Body of pancreas (tissue), 4 donors: ENCODE measurements at places on chromosomes 11 and 22. TPM values are rescaled to one million over a fixed set of nuclear protein-coding genes. Genes with fewer than 3 reads are reported as not detected.

- no peak for DNase-seq
Measured at GRCh38 chr11:11505190-11505589, 116.6 kb downstream of the GALNT18 start.

Gene TRIM48
- not detected for total RNA-seq

- peak; percentile 71 for DNase-seq
Measured at GRCh38 chr11:19777039-19777376, 64.4 kb downstream of the NAV2 start.

GRCh38 chr11:35398881-35399280, 20.5 kb downstream of the SLC1A2 start:
- DNase-seq: no peak

Gene EIF3D
- 136 TPM for total RNA-seq

GRCh38 chr22:34975721-34976120, 90.2 kb upstream of the ISX start:
- DNase-seq: no peak

Gene ZBTB16
- total RNA-seq: 96.5 TPM

DNA sequence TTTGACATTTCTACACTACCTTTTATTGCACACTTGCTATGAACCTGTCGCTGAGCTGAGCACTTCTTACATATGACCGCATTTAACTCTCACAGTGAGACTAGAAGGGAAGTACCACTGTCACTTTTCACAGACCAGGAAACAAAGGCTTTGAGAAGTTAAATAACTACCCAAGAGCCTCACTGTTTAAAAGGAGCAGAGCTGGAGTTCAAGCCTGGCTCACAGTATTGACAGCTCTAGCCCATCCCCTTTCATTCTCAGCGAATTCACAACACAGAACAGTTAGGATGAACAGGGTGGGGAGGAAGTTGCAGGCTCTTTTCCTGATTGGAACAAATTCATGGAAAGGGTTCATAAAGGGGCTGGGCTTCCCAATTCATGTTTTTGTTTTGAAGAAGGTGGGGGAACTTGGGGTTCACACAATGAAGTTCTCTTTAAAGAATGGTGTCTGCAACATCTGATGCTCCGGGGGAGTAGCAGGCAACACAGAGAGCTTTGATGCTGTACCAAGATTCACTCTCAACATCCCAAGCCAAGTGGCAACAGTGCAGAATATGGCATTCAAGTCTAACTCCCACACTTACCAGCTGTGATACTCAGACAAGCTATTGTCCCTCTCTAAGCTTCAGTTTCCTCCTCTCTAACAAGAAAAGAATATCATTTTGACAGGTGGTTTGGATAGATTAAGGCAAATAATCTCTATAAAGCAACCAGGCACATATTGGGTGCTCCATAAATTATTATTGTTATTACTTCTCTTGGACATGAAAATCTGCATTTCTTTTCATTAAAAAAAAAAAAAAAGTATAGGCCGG, 17.2 kb downstream of the SCGB1A1 start:
- no peak for DNase-seq

GRCh38 chr22:29344137-29344536, 28.6 kb upstream of the RASL10A start:
- peak; percentile 85 for DNase-seq

Gene KIRREL3
- total RNA-seq: 0.26 TPM

- peak; percentile 79 for DNase-seq
Measured at GRCh38 chr11:16981651-16982194, 32.5 kb downstream of the PLEKHA7 start.

Gene TRIM6
- total RNA-seq: 2.1 TPM

DNA sequence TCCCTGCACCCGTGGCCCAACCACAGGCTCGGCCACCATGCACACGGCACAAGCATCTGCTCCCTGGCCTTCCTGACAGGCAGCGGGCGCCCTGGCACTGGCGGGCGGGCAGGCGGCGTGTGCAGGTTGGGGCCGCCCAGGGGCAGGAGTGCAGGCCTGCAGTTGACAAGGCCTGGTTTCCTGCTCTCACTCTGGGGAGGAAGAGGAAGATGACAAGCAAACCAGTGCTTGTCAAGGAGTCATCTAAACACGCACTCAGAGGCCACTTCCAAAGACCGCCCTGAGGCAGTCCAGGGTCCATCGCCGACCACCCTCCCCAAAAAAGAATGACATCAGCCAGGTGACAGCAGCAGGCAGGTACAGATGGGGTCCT, 65.3 kb upstream of the LINC01488 start:
- DNase-seq: no peak

GRCh38 chr11:31005202-31005601, 364.3 kb downstream of the DCDC1 start:
- DNase-seq: no peak

- no peak for DNase-seq
Measured at GRCh38 chr11:102849311-102849710, 5.9 kb upstream of the MMP3 start.

GRCh38 chr11:128180441-128181087, 406.8 kb downstream of the ETS1 start:
- DNase-seq: no peak

Gene MRGPRE
- not detected for total RNA-seq

DNA sequence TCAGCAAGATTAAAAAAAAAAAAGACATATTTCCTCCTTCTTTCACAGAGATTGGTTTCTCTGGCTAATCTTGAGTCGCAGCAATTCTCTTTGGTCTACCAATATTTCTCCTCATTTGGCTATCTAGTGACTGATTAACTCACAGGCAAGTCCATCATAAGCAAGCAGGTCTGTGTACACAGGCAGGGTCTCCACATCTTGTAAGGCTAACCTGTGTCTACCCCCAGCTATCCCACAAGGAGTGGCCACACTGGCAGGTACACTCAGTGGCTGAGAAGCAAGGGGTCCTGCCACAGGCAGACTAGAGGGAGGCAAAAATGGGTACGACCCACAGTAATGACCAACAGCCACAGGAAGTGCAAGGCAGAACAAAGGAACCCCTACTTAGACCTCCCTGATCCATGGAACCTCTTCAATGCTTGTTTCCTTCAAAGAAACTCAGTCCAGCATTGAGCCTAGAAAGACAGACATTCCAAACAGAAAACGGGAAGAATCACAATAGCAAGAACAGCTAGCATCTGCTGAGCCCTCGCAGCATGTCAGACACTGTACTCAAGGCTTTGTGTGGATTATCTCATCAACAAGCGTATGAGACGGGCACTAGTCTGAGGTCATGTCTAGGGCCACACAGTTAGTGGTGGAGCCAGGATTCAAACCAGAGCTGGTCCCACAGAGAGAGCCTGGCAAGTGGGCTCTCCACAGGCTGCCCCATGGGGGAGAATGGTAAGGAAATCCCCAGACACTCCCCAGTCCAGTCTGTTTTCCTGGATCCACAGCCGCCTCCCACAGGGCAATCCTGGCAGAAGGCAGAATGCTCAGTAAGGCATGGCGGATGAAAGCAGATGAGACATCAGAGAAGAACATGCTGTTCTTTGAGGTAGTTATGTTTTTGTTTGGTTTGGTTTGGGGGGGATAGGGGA, 34.3 kb downstream of the PLEKHA7 start:
- DNase-seq: no peak

- DNase-seq: no peak
Measured at GRCh38 chr11:8886322-8886721, 24.7 kb upstream of the AKIP1 start.

DNA sequence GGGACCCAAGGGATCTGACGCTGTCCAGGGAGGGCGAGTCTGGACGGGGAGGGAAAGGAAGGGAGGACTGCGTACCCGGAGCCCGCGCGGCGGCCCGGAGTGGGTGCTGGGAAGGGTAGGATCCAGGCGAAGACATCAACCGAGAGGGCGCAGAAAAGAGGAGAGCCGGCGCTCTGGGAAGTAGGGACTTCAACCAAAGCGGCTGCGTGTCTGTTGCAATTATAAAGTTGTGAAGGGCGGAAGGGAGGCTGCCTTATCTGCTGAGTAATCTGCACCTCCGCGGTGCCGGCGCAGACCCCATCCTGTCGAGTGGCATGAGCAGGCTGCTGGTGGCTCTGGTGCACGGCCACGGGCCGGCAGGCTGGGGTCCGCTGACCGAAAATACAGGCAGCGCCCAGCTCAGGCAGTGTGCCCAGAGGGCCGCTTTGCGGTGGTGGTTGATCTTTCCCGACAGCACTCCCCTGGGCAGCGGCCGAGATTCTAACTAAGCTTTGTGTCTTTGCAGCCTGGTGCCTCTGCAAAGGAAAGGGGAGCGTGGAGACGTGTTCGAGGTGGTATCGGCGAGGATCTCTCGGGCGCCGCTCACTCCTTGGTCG, 978 bp downstream of the C11orf87 start:
- DNase-seq: peak; percentile 5

DNA sequence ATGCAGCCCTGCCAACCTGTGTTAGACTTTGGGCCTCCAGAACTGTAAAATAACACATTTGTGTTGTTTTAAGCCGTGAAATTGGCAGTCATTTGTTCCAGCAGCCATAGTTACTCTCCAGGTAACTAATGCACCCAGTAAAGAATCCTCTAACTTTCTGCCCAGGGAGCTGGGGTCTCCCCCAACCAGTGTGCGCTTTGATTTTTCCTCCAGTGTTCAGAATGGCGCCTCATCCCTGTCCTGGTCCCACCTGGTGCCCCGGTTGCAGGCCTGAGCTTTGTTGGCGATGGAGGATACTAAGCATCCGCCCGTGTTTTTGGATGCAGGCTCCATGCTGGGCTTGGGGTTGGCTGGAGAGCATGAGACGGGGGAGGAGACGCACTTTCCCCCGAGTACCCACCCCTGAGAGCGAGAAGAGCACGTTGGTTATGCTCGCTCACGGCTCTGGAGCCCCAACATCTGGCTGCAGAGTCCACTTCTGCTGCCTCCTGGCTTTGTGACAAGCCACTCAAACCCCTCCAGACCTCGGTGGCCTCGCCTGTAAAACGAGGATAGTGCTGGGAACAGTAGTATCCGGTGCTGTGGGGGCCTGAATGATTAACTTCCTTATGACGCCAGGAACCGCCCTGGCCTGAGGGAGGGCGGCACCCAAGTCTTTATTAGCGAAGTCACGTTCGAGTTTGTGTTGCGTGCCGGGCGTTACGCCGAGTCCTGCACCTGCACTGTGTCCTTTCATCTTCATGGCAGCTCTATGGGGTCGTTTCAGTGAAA, 25.8 kb downstream of the MRGPRD start:
- peak; percentile 23 for DNase-seq

Gene NXPE2
- not detected for total RNA-seq

DNA sequence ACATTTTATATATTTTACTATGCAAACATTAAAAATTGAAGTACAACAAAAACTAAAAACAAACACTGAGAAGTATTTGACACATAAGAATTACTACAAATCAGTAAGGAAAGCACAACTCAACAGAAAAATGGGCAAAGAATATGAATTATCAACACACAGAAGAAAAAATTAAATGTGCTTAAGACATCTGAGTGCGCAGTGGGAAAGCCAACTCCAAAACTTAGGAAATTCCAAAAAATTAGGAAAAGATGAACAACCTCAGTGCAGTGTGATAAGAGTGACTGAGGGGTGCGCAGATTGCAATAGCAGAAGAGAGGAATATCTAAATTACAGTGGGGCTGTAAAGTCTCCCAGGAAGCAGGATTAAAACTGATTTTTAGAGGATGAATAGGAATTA, 1.9 kb upstream of the TMEM41B start:
- DNase-seq: no peak

Gene SMC1B
- total RNA-seq: not detected

DNA sequence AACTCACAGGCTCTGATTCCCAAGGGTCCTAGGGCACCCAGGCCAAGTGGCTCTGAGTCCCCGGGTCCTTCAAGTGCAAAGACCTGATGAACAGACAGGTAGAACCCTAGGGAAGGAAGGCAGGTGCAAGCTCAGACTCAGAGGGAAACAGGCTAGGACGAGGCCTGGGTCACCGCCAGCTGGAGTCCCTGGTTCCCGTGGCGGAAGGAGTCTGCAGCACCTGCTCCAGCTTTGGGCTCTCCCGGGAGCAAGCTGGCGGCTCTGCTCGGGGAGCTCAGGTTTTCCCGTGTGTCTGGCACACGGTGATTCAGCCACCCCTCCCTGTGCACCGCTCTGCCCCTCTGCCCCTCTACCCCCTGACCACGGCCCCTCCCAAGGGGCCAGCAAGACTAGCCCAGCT, 59.8 kb downstream of the WNT7B start:
- DNase-seq: peak; percentile 78

DNA sequence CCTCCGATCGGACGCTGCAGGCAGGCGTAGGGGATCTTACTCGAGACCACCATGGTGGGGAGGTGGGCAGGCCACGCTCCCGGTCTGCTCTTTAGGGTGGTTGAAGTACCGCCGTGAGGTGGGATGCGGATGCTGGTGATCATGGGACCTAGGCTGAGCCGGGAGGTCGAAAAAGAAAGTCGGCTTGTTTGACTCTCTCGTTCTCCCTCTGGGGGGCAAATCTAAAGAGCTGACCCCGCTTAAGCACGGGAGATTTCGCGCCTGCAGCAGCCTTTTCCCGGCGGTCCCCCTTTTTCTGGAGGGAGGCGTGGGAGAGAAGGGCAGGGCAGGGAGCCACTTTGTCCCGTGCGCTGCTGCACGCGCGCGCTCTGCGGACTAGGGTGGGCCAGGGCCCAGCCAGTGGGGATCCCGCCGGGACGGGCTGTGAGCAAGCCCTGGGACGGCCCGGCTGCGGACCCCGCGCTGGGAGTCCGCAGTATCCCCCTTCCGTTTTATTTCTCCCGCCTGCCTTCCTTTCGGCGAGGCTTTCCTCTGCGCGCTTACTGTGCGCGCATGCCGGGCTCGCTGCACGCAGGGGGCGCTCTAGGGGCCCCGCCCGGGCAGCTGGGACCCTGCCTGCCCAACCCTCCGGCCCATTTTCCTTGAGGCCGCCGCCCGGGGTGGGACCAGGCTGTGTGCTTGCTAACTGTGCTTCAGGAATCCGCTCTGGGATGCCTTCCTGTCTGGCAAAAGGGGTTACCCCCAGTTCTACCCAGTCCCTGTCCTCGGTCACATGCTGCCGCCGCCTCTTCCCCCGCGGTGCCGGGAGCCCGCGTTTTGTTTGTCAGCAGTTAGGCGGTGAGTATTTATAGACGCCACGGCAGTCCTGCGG, 81.0 kb downstream of the PRR5L start:
- peak; percentile 36 for DNase-seq

GRCh38 chr11:71933141-71933933, 4.5 kb downstream of the RNF121 start:
- no peak for DNase-seq
